Peyer's patch (tissue), 4 donors: ENCODE measurements at places on chromosomes 1 and 21. TPM values are rescaled to one million over a fixed set of nuclear protein-coding genes. Genes with fewer than 3 reads are reported as not detected.

DNA sequence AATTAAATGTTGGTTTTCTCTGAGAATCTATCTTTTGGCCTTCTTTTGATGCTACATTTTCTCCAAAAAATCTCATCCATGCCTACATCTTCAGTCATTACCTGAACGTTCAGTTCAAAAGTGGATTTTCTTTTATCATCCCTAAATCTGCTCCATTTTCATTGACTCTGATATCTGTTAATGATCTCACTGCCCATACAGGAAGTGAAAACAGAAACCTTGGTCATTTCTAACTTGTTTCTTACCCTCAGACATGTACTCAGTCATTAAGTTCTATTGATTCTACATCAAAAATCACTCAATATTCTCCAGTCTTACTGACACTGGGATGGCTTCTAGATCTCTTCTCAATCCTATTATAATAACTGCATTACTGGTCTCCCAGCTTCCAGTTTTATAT, 22.7 kb downstream of the PRKACB start:
- H3K4me3 ChIP-seq: no peak overlapping the region
- no peak overlapping the region for H3K27ac ChIP-seq
- H3K4me1 ChIP-seq: no peaks in the 10 kb centered on the region
- no peaks in the 10 kb centered on the region for H3K27me3 ChIP-seq
- H3K36me3 ChIP-seq: no peaks in the 10 kb centered on the region

- no peaks in the 10 kb centered on the region for H3K4me1 ChIP-seq
- no peak for DNase-seq
- H3K4me3 ChIP-seq: no peak overlapping the region
- no peak overlapping the region for H3K27ac ChIP-seq
These were observed 10.3 kb downstream of the ROR1 start for GRCh38 chr1:63784083-63784482.

- no peaks in the 10 kb centered on the region for H3K27me3 ChIP-seq
- no peaks in the 10 kb centered on the region for H3K36me3 ChIP-seq
- H3K27ac ChIP-seq: no peak overlapping the region
- no peak for DNase-seq
These were observed 299.1 kb upstream of the DEPDC1 start for GRCh38 chr1:68795956-68796355.

GRCh38 chr21:41925767-41926116, 28.1 kb downstream of the C2CD2 start:
- H3K4me3 ChIP-seq: peak overlapping the region; percentile 43
- peak overlapping the region; percentile 76 for H3K27ac ChIP-seq
- H3K27me3 ChIP-seq: no peaks in the 10 kb centered on the region
- no peaks in the 10 kb centered on the region for H3K36me3 ChIP-seq

RBM8A gene
- total RNA-seq: 59.9 TPM

DNA sequence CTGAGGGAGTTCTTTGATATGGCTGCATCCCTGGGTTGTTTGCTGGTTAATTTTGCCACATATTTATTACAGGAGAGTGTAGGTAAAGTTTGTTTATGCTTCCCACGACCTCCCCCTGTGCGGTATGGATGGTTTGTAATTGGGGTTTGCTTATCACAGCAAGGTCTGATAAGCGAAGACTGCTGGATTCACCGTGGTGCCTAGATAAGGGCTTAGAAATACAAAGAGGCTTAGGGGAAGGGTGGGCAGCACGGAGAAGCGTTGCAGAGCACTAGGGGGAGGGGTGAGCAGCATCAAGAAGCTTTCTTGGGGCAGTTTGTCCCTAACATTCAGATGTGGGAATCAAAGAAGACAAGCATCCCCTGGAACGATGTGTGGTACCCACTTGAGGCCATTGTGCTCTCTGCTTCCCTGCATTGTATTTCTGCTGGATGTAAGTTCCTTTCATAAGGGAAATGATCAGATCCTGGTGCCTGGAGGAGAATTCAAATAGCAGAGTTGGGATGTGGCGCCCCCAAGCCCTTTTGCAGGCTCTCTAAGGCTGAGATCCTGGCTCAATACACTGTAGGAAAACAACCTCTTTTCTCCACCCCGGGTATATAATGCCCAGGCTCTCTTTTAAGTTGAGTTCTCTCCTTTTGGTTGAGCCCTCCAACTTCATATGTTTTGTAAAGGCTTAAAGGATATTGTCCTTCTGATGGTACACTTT, 598.1 kb upstream of the ADGRL4 start:
- no peaks in the 10 kb centered on the region for H3K27me3 ChIP-seq
- no peak overlapping the region for H3K4me3 ChIP-seq
- no peaks in the 10 kb centered on the region for H3K36me3 ChIP-seq
- H3K27ac ChIP-seq: no peak overlapping the region
- no peak for DNase-seq

C1orf226 gene
- 25.2 TPM for total RNA-seq

C1orf21 gene
- total RNA-seq: 76.5 TPM

GRCh38 chr1:226739696-226740065, 599 bp upstream of the ITPKB start:
- H3K4me3 ChIP-seq: no peak overlapping the region
- peak overlapping the region; percentile 62 for H3K27ac ChIP-seq
- H3K27me3 ChIP-seq: no peaks in the 10 kb centered on the region
- DNase-seq: no peak
- H3K4me1 ChIP-seq: no peaks in the 10 kb centered on the region
- H3K36me3 ChIP-seq: no peaks in the 10 kb centered on the region

GUCA2B gene
- 117 TPM for total RNA-seq

GRCh38 chr1:233960386-233960785, 55.9 kb downstream of the SLC35F3 start:
- no peaks in the 10 kb centered on the region for H3K36me3 ChIP-seq
- no peak overlapping the region for H3K4me3 ChIP-seq
- no peak overlapping the region for H3K27ac ChIP-seq
- no peak for DNase-seq

ADAMTS1 gene
- 150 TPM for total RNA-seq

OR2T2 gene
- not detected for total RNA-seq

FMO3 gene
- total RNA-seq: 14.0 TPM

GRCh38 chr1:244989813-244990212, 125.5 kb upstream of the HNRNPU start:
- no peak for DNase-seq
- H3K4me1 ChIP-seq: no peaks in the 10 kb centered on the region
- no peaks in the 10 kb centered on the region for H3K27me3 ChIP-seq
- H3K27ac ChIP-seq: no peak overlapping the region

GRCh38 chr1:21233490-21233889, 56.8 kb downstream of the ECE1 start:
- H3K27me3 ChIP-seq: no peaks in the 10 kb centered on the region
- no peaks in the 10 kb centered on the region for H3K4me1 ChIP-seq
- no peaks in the 10 kb centered on the region for H3K36me3 ChIP-seq
- DNase-seq: no peak

FAM110D gene
- total RNA-seq: not detected

- DNase-seq: no peak
- H3K36me3 ChIP-seq: no peaks in the 10 kb centered on the region
- no peak overlapping the region for H3K27ac ChIP-seq
- no peaks in the 10 kb centered on the region for H3K27me3 ChIP-seq
These were observed 150.9 kb upstream of the CTTNBP2NL start for GRCh38 chr1:112245114-112245513.

RNF186 gene
- total RNA-seq: 19.0 TPM

- H3K27ac ChIP-seq: no peak overlapping the region
- DNase-seq: no peak
- H3K4me3 ChIP-seq: no peak overlapping the region
- no peaks in the 10 kb centered on the region for H3K4me1 ChIP-seq
- H3K36me3 ChIP-seq: no peaks in the 10 kb centered on the region
These were observed 136.0 kb downstream of the HLX start for GRCh38 chr1:221015159-221015790.

DNA sequence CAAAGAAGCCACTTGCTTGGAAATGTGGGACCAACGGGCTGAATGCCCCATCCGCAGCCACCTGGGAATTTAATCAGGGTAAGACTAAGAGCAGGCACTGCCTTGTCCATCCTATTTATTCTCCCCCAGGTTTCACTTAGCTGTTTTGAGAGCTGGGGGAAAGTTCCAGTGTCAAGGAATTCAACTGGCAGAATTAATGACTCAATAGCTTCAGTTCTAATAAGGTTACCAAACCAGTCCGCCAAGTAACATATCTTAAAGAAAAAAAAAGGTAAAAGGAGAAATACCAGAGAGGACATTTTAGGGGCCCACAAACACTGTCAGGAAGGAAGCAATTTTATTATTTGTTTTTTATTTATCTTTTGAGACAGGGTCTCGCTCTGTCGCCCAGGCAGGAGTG, 157.6 kb upstream of the SOD1 start:
- DNase-seq: no peak
- no peaks in the 10 kb centered on the region for H3K27me3 ChIP-seq
- H3K27ac ChIP-seq: no peak overlapping the region
- no peaks in the 10 kb centered on the region for H3K36me3 ChIP-seq

- H3K36me3 ChIP-seq: no peaks in the 10 kb centered on the region
- H3K27ac ChIP-seq: no peak overlapping the region
- no peaks in the 10 kb centered on the region for H3K4me1 ChIP-seq
- no peak overlapping the region for H3K4me3 ChIP-seq
- no peak for DNase-seq
These were observed 596.3 kb downstream of the KIF26B start for GRCh38 chr1:245751116-245751515.

CELA3A gene
- total RNA-seq: not detected
